Activated CD8-positive, alpha-beta memory T cell treated with anti-CD3 and anti-CD28 coated beads for 4 hours (primary cell): ENCODE measurements at places on chromosomes 1 and 21.

DNA sequence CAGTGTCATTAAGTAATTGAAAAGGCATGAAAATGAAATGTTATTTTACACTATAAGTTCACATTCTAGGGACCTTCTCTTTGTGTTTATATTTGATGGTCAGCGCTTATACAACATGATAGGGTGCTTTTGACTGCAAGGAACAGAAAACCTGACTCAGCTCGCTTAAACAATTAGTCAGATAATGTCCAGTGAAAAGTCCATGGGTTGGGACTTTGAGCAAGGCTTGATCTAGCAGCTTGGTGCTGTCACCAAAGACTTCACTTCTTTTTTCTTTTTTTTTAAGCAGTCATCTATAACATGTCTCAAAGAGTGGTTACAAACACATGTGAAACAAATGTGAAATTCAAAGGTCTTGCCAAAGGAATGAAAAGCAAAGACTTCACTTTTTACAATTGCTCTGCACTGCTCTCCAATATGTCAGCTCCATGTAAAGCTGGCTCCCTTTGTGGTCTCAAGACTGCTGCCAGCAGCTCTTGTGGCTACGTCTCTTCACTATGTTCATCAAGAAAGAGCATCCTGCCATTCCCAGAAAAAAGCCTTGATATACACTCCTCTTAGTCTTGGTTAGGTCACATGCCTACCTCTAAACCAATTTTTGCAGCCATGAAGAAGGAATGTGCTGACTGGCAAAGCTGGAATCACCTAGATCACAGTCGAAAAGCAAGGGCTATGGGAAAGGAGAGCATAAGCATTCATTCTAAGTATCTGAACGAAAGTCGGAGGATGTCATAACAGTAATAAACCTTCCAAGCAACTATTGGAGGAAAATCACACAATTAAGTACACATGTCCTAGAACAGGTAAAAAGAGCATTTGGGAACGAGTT lies 15.2 kb downstream of the F3 start:
- DNase-seq = no peak

GRCh38 chr1:84415396-84415795 lies 17.1 kb downstream of the DNASE2B start:
- DNase-seq = no peak

DNA sequence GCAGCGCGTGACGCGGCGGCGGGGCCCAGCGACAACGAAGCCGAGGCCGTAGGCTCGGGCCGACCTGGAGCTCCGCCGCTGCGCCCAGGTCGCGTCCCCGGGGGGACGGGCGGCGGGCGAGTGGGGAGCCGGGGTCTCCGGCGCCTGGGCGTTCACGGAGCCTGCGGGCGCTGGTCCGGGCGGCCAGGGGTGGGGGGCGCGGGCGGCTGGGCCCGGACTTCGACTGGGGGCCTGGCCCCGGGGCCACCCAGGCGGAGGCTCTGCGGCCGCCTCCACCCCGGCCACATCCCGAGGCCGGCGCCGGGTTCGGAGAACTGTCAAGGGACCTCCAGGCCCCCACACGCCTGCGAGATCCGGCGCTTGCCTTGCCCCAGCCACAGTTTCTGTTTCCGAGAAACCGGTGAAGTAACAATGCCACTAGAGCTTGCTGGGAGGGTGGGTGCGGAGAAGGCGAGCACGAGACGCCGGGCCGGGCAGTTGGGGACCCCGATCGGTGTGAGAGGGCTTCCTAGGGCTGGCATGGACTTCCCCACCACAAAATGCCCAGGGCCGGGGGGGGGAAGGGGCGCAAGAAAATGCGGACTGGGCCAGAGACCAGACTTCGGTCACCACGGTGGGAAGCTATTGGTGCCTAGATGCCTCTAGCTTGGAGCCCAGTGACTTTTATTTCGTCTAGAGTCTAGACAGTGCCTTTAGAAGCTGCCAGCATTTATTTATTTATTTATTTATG lies 501 bp downstream of the FBXO6 start:
- DNase-seq = peak; percentile 36

DNA sequence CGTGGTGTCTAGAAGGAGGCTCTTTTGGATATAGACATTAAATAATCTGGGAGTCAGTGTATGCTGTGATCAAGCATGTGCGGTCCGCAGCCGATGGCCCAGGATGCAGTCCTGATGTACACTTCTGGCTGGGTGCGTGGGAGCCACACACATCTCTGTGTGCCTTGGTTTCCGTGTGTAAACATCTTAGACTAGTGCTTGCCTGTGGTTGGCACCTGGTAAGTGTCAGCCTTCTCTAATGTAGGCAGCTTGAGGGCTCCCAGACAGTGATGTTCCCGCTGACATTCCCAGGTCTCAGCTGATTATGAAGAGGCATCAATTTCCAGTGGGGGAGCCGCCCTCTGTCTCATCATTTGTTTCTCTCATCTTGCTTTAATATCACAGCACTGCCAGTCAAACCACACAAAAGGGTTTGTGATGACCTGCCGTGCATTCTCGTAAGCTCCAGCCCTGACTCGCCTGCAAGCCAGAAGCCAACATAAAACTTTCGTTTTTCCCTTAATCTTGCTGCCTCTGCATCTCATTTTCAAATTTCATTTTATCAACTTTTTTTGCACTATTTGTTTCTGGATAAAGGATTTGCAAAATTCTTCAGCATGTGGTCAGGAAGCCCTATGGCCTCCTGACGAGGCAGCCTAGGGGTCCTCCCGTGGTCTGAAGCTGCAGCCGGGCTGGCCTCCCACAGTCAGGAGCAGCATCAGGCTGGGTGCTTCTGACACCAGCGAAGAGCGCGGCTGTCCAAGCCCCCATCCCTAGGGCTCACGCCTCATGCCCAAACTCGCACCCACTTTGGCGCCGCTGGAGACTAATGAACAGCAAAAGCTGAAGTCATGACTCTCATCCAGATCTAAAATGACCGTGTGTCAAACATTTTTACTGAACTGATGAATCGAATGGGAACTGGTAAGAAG lies 28.1 kb downstream of the PDE9A start:
- no peak for DNase-seq

DNA sequence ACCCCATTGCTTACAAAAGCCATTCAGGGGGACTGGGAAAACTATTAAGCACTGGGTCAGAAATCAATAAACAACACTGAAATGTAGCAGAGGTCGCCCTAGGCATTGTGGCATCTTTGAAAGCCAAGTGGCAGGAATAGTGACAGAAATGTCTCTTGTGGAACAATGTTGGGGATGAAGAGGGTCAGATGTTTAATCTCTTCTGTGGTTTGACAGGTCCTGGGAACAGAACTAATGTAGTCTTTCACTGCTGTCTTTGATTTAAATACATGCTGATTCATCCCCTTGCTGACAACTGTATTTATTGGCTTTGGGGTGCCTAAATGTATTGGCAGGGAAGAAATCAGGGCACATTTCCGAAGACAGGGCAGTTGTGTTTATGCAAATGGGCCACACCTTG lies 194.8 kb downstream of the ATG4C start:
- DNase-seq = no peak

- DNase-seq = no peak
Measured at GRCh38 chr21:36097427-36098181, 27.8 kb downstream of the CBR1 start.

GRCh38 chr1:215188302-215188950 lies 105.9 kb downstream of the KCNK2 start:
- DNase-seq = no peak

DNA sequence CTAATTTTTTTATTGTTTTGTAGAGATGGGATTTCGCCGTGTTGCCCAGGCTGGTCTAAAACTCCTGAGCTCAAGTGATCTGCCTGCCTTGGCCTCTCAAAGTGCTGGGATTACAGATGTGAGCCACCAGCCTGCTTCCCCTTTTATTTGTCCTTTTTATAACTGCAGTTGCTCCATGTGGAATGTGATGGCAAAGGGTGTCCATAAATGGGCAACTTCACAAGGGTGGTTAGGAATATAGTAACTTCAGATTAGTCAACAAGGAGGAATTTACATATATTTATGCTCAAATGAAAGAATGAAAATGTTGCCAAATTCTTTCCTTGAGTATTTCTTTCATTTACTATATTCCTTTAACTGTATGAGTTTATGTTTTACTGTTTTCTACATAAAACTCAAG lies 182.9 kb downstream of the BACH1 start:
- DNase-seq = no peak

DNA sequence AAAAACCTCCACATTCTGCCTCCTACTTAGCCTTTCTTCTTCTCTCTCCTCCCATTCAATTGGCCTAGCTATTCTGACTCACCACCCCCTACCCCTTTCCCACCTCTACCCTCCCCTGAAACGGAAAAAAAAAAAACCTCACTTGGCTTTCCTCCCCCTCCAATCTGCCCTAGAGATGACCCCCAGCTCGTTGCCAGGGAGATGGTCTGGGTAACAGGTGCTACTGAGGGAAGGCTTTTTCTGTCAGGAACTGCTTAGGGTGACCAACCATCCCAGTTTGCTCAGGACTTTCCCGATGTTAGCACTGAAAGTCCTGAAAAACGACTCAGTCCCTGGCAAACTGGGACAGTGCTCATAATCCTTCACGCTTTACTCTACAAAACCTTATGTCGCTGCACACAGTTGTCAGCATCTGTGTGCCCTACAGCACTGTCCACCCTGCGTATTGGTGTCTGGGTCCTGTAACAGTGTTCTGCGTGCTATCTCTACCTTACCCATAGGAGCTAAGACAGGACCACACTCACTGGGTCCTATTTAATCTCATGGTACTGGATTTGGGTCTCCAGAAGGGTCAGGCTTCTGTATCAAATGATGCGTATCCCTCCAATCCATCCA lies 7.7 kb upstream of the CADM3 start:
- DNase-seq = no peak

- DNase-seq = no peak
Measured at GRCh38 chr1:28256197-28256827, 3.0 kb upstream of the SESN2 start.

DNA sequence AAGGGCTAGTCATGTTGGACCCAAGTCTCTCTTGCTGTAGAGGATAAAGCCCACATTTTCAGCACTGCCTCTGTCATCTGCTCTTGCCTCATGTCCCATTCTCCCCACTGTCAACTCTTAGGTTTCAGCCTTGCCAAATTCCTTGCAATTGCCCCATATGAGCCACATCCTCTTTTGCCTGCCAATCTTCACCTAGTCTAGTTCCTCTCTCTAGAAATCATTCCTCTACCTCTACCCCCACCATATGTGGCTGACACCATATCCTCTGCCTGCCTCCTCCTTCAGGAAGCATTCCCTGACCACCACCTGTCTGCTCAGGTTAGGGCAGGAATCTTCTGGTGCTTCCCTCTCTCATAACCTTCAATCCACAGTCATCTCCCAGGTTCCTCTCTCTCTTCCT lies 38.2 kb downstream of the SLC9A1 start:
- no peak for DNase-seq

- no peak for DNase-seq
Measured at GRCh38 chr21:45516071-45516670, 26.1 kb downstream of the SLC19A1 start.

GRCh38 chr1:223109581-223110026 lies 33.4 kb downstream of the TLR5 start:
- DNase-seq = no peak

- DNase-seq = no peak
Measured at GRCh38 chr1:209010475-209011230, 572.9 kb upstream of the CAMK1G start.

GRCh38 chr21:30839304-30839703 lies 9.7 kb upstream of the KRTAP7-1 start:
- DNase-seq = no peak

DNA sequence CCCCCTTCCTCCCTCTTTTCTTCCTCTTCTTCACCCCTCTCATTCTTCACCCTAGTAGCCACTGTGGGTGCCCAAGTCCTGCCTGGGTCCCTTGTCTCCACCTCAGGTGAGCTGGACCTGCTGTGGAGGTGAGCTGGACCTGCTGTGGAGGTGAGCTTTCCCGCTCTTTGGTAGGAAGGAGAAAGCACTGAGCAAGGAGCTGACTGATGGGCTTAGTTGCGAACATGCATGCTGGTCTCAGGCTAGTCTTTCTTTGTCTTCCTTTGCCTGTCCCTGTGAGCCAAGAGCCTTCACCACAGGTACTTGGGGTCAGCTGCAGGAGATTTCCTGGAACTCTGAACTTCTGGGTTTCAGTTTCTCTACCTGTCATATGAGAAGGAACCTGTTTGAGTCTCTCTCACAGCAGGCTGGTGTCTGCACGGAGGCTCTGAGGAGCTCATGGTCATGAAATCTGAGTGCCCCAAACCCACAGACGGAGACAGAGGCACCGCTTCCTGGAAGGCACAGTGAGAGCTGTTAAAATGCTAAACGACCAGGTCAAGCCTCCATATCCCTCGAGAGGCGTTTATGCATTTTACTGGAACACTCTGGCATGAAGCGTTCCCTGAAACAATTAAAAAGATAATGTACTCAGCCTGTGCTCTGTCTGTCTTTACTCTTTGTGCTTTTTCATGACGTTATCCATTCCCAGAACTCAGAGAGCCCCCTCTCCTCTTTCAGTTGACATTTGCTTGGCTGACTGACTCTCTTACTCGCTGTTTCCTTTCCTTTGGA lies 69.5 kb downstream of the RHOU start:
- DNase-seq = no peak

GRCh38 chr1:118249641-118250040 lies 64.6 kb upstream of the SPAG17 start:
- no peak for DNase-seq

GRCh38 chr1:8873506-8874229 lies 4.8 kb downstream of the ENO1 start:
- DNase-seq = peak; percentile 84

- no peak for DNase-seq
Measured at GRCh38 chr1:197632651-197633050, 142.6 kb downstream of the DENND1B start.

GRCh38 chr1:161721738-161722343 lies 497 bp downstream of the FCRLB start:
- DNase-seq = no peak

DNA sequence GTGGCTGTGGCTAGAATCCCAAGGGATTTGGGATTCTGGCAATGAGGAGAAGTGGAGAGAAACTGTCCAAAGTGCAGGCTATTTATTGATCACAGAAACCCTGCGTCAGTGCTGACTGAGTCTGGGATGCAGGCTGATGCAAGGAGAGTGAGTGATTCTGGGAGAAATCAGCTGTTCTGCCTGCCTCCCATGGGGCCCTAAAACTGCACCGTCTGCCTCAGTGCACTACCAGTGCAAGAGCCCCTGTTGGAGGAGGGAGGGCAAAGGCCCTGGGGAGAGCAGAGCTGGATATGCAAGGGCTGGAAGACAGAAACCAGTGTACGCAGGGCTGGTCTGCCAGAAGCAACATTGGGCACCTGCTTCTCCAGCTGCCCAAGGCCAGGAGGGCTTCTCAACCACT lies 42.6 kb downstream of the C1orf198 start:
- DNase-seq = no peak

GRCh38 chr1:90134175-90134955 lies 139.5 kb downstream of the ZNF326 start:
- DNase-seq = no peak

GRCh38 chr1:235336903-235337302 lies 8.5 kb downstream of the GGPS1 start:
- DNase-seq = no peak

DNA sequence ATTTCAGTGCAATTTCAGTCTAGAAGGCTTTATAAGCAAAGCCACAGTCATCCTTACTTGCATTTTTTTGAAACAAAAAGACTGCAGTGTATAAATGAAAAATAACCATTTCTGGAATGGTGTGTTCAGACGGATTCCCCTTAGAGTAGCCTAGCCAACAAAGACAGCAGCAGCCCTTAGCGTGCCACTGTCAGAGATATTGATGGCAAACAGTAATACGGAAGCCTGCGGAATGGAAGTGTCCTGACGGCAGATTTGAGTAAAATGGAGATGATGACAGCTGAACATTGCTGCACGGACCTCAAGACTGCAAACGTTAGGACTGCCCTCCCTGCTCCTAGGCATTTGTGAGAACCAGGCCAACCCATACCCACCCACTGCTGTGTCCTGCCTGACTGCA lies 54.7 kb downstream of the PDE9A start:
- no peak for DNase-seq

- no peak for DNase-seq
Measured at GRCh38 chr1:159829273-159829634, 2.6 kb downstream of the SLAMF8 start.
